Peyer's patch (tissue), 4 donors: ENCODE measurements at places on chromosomes 5 and 9. TPM values are rescaled to one million over a fixed set of nuclear protein-coding genes. Genes with fewer than 3 reads are reported as not detected.

- no peak for DNase-seq
These were observed 66.2 kb downstream of the SIL1 start for GRCh38 chr5:139131921-139132432.

GRCh38 chr5:68970617-68971016 is 123.2 kb upstream of the SLC30A5 start:
- no peak for DNase-seq

DNA sequence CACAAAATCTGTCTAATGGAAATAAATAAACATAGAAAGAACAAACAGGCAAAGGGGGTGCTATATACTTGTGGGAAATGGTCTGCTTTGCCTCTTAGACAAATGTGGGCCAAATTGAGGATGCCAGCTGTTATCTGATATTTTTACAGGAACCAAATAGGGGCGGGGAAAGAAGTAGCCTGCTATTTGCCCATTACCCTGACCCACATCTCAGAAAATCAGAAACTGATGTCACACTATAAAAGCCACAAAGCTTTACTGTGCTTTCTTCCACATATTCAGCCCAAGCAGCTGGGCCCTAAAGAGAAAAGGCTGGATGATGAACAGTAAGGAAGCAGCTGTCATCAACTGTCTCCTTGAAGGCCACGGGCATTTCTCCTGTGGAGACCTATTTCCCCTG is 97.3 kb downstream of the ELAVL2 start:
- DNase-seq: no peak

DNA sequence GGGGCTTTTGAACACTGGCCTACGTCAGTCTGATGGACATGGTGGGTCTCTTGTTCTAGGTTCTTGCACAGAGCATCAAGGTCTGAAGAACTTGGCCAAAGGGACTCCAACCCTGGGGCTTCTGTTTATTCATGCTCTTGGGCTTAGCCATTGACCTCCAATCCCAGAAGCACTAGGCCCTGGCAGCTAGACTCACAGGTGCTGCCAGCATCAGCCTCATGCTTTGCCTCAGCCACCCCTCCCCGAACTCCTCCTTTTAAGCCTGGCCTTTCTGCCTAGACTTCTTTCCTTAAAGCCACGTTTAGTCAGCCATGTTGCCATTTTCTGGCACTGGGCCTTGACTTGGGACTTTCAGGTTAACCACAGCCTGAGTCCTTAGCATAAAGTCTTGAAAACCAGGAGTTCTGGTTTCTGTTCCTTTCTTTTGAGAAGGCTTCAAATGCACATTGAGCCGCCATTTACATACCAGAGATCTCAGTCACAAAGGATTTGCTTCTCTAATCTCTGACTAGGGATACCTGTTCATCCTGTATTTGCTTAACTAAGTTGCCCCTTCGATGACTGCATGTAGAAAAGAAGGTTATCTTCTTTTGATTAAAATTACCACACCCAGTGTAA is 54.7 kb downstream of the ANGPTL2 start:
- no peak for DNase-seq

GRCh38 chr5:95953021-95953702 is 8.5 kb downstream of the ELL2 start:
- no peak for DNase-seq

DNA sequence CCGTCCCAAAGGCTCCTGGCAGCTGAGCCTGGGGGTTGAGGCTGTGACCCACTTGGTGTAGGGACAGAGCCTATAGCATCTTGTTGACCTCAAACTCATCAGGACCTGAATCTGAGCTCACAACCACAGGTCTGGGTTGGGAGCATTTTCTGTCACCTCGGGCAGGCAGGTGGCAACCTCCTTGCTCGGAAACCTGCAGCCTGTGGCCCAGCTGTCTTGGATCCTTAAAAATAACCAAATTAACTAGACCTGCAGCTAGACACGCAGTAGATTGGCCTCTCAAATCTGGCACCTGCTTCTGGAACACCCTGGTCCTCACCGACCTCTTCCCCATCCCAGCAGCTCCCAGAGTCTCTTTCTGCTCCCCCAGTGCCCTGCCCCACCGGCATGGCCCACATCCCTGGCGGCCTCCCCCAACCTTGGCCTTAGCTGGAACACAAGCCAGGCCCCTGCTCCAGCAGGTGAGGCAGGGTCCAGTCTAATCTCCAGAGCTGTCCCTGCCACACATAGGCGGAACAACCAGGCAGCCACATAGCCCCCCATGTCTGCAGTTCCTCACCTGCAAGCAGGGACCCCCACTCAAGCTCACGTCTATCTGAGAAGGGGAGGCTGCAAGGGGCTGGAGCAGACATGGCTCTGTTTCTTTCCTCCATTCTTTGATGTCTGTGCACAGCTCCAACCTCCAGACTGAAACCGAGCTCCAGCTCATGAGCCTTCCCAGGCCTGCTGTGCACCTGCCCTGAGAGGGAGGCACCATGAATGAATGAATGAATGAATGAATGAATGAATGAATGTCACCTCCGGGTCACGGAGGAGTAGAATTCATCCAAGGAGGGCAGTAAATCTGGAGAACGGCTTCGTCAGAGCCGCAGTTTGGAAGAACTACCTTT is 28.3 kb downstream of the PAEP start:
- peak; percentile 9 for DNase-seq

GRCh38 chr5:53426512-53426830 is 54.0 kb upstream of the FST start:
- DNase-seq: no peak

DNA sequence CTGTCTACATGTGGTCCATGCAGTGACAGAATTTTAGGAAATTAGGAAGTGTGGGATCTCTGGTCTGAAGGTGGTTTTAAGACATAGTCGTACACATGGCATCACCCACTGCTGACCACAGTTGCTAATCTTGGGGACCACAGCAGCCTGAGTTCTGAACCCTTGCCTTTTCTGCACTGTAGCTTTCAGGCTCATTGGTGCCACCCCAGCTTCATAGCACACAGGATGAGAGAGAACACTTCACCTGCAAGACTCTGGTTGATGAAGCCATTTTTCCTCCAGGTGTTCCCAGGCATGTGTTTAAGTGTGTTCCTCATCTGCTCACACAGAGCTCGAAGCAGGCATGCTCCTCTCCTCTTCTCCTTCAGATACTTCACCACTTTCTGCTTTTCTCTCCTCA is 68.2 kb upstream of the S1PR3 start:
- DNase-seq: no peak

GRCh38 chr9:122217640-122218039 is 11.1 kb downstream of the LHX6 start:
- DNase-seq: no peak

- DNase-seq: no peak
These were observed 173.2 kb downstream of the CCDC192 start for GRCh38 chr5:127876384-127876783.

DNA sequence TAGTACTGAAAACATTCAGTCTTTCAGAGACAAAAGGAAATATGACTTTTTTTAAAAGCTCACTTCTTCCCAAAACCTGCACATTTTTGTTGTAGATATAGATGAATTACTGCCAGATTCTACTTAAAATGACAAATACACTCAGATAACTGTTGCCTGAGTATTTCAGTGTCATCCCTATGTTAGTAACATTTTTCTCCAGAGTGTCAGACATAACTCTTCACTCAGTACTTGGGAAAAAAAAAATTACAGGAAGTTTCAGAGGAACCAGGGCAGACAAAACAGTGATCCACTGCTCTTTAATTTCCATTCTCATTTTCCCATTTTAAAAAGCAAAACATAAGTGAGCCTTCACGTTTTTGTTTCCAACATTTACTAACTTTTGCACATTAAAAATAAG is 79.3 kb upstream of the ITGA1 start:
- no peak for DNase-seq

- no peak for DNase-seq
These were observed 717.3 kb upstream of the CHD1 start for GRCh38 chr5:99646011-99646647.

DNA sequence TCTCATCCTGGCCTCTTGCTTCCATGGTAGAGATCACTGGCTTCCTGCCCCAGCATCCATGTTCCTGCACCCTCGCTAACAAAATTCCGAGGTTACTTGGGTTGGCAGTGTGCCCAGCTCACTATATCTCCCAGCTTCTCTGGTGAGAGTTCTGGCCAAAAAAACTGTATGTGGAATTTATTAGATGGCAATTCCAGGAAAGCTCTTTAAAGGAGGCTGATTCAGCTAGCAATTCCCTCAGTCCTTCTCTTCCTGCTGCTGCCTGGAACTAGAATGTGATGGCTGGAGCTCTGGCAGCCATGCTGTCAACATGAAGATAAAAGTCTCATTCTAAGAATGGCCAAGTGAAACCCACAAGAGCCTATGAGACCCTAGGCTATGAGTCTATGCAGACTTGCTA is 88.8 kb downstream of the SECISBP2 start:
- no peak for DNase-seq

DNA sequence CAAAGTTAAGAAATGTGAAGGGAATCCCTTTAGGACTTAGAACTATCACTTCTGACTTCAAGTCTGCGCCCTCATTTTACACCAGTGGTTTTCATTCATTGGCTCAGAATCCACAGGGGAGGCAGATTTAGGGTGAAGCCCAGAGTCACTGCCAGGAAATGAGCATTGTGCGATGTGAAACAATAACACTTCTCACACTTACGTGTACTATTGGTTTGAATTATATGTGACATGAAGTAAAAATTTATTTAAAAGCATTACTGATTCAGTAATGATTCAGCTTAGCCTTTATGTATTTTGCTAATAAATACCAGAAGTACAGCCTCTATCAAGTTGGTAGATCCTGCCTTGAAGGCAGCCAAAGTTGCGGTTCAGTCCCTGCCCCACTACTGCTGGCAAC is 98.6 kb downstream of the PAM start:
- no peak for DNase-seq

DNA sequence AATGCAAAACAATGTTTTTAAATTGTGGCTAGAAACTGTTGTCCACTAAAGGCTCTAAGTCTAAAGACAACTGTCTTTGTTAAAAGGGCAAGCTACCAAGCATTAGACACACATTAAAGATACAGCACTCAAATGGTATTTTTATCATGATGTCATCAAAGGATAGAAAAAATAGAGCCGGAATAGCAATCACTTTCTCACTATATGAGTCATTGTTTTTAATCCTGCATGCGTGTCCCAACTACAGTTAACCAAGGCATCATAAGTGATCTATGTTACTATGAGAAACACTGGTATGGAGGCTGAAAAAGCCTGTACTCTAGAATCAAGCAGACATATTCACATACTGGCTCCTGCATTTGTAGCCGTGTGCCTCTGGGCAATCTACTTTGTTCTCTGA is 1.9 kb upstream of the PJA2 start:
- DNase-seq: no peak

DNA sequence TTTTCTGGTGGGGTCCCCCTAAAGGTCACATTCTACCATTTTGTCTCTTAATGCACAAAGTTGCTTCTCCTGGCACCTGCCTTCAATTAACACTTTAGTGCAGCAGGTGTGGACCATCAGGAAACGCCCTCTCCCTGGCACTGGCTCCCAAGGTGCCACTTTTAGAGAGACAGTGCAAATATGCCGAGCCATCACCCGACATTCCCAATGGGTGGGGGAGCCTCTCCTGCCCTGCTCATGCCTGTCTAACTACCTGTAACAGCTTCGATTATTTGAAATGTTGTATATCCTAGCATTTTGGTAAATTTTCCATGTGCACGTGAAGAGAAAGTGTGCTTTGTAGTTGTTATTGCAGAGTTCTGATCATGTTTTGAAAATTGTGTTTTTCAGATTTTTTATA is 13.2 kb upstream of the LRRC14B start:
- DNase-seq: no peak

- DNase-seq: no peak
These were observed 21.0 kb downstream of the OSTF1 start for GRCh38 chr9:75109210-75109839.

- DNase-seq: no peak
These were observed 191.1 kb downstream of the BNC2 start for GRCh38 chr9:16679327-16679821.

- no peak for DNase-seq
These were observed 915 bp downstream of the HSDL2 start for GRCh38 chr9:112380825-112381221.

DNA sequence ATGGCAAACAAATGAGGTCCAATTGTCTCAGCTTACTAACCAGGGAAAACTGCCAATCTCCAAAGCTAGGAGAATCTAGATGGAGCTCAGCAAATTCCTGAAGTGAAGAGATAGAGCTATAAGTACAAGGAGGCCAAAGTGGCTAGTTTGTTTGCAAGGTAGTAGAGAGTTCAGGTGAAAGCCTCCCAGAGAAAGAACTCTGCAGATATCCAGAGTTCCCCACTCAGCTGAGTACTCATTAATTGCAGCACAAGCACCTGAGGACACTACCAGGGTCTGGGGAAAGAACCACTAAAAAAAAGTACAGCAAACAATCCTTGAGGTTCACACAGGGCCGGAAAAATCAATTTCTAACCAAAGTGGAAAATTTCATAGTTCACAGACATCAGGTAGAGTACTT is 250.9 kb downstream of the TMEM232 start:
- DNase-seq: no peak

DNA sequence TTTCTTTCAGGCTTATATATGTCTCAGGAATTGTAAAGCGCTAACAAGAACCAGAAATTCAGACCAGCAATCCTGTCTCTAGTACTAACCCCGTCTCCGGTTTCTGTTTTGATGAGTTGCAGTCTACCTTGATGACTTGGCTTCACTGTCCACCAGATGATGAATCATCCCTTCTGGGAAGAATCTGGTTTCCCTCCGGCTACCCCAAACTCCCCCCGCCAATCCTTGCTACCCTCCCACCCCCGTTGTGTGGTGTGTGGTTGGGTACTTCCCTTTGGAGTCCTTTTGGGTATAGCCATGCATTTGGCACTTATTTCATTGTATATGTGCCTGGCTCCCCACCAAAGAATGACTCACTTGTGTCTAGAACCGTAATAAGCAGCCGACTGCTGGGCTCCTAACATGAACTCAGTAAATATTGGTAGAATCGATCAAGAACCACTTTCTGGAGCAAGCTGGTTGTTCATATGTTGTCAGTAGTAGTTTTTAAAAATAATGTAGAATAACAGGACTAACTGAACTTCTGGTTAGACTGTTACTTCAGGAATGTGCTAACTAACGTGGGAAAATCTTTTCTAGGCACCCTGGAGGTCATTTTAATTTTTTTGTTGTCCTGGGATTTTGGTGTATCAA is 8.3 kb upstream of the TGFBI start:
- DNase-seq: no peak

The PRR16 gene
- total RNA-seq: 2.9 TPM

The LEAP2 gene
- total RNA-seq: 29.9 TPM

The PRRX2 gene
- total RNA-seq: 5.0 TPM

The EPB41L4B gene
- total RNA-seq: 20.6 TPM

The PLCXD3 gene
- total RNA-seq: 1.9 TPM

The C9orf153 gene
- total RNA-seq: not detected

The ZNF484 gene
- 9.9 TPM for total RNA-seq

The RFK gene
- 48.3 TPM for total RNA-seq

The EFNA5 gene
- total RNA-seq: 1.1 TPM

The SHISAL2B gene
- not detected for total RNA-seq

The OLFM1 gene
- 5.8 TPM for total RNA-seq

The LMX1B gene
- not detected for total RNA-seq

The LVRN gene
- total RNA-seq: 5.8 TPM

The OGN gene
- 9.7 TPM for total RNA-seq

The GFPT2 gene
- total RNA-seq: 86.6 TPM

The INSYN2B gene
- not detected for total RNA-seq
